ENCODE measurements at places on chromosomes 4 and X.

GRCh38 chr4:184317234-184317918 lies 99.7 kb upstream of the ENPP6 start:
- DNase-seq = no peak

DNA sequence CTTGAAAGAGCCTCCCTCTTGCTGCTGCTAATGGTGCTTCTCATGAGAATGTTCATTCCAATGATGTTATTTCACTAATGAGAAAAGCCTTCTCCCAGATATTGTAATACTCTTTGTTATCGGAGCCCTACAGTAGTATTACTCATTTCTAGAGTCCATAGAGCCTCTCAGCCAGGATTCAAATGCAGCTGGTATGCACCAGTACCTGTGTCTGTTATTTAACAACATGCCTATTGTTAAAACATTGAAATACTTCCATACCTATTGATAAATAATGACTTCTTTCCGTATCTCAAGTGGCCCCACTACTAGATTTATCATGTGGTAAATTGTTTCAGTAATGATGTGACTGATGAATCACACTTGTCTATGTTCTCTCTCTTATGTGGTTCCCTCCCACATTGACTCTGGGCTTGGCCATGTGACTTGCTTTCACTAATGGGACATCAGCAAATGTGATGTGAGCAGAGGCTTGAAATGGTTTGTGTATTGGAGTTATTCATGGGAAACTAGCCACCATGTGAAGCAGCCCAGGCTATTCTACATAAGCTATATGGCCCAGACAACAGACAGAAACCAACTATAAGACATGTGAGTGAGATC lies 207.6 kb downstream of the THOC2 start:
- no peak for DNase-seq

GRCh38 chrX:139828830-139829229 lies 104.0 kb downstream of the ATP11C start:
- DNase-seq = no peak

DNA sequence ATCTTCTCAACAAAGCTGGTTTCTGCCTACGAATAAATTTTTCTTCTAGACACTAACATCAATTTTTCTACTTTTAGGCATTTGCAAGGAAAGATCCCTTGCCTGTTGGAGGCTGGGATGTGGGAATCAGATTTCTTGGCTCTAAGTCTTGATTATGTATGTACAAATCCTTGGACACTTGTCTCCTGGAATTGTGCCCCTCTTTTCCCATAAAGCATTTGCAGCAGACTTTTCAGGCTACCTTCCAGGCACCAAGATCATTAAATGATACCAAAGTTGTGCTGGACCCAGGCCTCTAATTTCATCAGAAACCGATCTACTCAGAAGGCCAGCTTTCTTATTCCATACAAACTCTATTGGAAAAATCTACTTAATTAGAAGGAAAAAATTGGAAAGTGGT lies 339.5 kb upstream of the DIPK2B start:
- DNase-seq = no peak

GRCh38 chr4:44978020-44978419 lies 251.7 kb upstream of the GNPDA2 start:
- DNase-seq = no peak

GRCh38 chrX:110914281-110914680 lies 118.7 kb upstream of the CHRDL1 start:
- no peak for DNase-seq

- peak; percentile 43 for DNase-seq
Observed at GRCh38 chrX:71098302-71098701, 2.7 kb downstream of the FOXO4 start.

DNA sequence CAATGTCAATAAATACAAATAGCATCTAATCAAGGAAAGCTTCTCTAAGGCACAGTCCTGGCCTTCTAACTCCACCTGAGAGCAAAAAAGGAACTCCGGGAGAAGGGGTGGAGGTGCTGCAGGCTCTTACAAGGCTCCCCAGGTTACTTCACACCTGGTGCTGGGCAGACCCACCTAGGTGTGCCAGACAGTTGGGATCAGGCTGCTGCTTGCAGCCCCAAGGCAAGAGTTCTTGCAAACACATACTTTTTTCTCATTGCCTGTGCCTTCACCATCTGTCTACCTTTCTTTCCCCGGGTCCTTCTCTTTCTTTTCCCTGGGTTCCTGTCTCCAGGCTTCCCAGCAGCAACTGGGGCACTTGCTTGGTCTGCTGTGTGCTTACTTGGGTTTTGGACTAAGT lies 81.4 kb upstream of the STIM2 start:
- DNase-seq = no peak

DNA sequence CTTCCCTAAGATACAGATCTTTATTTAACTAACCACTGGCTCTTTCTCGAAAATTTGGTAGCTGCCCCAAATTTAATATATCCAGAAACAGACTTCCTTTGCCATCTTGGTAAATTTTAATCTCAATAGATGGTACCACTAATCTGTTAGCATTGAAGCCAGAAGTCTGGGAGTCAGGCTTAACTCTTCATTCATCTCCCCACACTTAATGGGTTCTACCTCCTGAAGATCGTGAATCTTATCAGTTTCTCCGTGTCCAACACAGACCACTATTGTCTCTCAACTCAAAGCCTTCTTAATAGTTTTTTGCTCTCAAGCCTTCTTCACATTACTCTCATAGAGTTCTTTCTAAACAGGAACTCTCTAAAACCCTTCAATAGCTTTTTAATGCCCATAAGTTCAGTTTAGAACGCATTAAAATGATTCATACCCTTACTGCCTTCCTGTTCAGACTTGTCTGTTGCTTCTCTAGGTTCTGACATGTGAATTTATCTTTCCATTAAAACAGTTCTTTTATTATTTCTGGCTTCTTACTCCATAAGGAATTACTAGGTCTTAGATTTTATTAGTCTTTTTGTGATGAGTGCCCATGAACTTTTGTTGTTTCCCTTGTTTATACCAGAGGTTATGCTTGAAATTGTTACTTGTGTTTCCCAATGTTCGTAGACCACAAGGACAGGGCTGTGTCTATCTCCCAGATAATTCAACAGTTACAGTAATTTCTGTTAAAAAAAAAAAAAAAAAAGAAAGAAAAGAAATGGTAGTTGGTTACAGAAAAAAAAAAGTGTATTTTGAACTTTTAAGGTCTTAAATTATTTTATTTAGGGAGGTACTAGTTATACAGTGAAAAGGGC lies 54.7 kb downstream of the SMARCAD1 start:
- DNase-seq = no peak

DNA sequence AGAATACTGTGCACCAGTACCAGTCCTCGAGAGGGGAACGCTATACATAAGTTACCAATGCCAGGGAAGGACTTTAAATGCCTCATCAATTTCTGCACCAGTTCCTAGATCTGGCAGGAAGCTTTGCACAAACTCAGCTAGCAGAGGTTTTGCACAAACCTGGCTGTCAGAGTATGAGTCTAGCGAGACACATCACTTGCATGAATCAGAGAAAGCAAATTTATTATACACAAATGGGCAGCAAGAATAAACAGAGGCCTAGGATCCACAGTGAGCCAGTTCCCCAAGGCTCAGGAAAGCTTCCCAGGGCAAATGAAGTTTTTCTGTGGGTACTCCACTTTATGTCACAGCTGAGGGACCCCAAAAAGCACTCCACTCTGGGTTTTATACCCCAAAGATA lies 523.5 kb downstream of the CFAP47 start:
- no peak for DNase-seq

DNA sequence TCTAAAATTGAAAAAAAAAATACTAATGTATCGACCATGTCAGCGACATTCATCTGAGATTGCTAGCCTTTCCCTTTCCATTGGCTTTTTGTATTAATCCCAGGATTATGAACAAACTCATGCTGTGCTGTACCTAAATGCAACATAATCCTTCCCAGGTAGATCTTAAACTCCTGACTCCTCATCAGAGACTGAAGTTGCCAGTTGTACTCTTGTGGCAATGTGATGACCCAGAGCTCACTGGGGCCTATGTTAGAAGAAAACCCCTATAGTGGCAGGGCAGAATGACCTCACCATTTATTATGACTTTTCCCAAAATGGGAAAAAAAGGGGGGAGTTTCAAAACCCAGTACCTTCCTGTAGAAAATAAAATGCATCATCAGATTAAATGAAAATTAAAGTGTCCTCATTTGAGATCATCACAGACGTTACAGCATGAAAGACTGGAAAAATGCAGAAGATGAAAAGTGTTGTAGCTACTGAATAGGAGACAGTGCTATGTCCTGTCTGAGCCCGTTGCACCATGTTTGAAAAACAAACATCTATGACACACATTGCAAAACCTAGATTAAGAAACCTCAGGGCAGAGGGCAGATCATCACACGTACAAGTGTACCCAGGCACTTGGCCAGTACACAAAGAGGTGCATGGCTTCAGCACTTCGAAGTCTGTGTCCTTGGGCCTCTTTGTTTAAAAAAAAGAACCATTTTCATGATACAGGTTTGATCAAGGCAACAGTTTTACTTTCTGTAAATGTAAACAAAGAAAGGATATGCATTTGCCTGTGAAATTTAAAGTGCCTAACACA lies 6.8 kb upstream of the ACSL4 start:
- no peak for DNase-seq

DNA sequence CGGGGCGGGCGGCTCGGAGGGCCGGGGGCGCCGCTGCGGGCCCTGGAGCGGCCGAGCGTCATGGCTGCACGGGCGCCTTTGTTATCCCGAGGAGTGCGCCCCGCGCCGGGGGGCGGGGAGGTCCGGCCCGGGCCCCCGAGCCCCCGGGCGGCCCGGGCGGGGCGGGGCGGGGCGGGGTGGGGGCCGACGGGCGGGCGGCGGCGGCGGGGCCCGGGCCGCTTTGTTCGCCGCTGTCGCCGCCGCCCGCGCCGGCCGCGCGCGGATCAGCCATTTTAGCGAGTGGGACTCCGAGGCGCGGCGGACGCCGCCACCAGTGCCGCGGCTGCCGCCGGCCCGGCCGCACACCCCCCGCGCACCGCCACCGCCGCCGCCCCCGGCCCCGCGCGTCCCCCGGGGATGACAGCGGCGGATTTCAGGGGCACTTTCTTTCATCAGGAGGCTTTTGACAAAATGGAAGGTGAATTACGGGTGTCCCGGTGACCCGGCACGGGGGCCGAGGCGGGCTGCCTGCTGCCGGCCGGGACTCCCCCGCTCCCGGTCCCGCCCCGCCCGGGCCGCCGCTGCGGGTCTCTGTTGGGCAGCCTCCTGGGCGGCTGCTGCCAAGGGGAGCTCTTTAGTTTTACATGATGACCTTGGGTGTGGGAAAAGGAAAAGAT lies 1.2 kb downstream of the HMGB3 start:
- DNase-seq = no peak

- DNase-seq = no peak
Observed at GRCh38 chrX:138928737-138929459, 217.4 kb upstream of the FGF13 start.

DNA sequence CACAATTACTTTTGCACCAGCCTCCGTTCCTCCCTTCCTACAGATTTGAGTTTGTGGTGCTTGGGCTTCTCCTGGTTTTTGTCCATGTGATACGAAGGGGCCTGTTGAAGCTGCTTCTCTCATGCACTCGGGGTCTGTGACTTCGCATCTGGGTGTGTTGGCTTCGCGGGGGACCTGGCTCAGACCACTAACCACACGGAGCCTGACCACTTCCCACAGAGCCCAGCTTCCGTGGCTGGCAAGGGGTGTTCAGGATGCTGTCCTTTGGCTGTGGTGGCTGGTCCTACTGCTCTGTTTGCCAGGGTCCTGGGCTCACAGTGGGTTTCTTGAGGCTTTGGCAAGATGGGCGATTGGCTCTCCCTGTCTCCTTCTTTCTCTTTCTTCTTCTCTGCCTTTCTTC lies 19.8 kb upstream of the XG start:
- DNase-seq = no peak

DNA sequence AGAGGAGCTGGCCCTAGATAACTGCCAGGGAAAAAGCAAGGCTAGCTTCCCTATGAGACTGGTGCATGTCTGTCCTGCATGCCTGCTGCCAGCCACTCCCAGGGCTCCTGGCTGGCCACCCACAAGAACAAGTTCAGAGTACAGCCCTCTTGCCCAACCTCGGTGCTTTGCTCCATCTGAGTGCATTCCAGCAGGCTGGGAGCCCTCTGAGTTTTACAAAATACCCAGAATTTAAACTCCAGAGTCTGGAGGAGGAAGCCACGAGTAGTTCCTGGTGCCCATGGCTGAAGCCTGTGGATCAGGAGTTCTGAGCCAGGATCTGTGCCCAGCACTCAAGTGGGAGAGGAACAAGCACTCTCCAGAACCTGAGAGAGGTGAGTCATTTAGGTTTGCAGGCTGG lies 111.6 kb downstream of the MAGEE2 start:
- no peak for DNase-seq

- no peak for DNase-seq
Observed at GRCh38 chr4:126056116-126056650, 741.4 kb downstream of the FAT4 start.

- no peak for DNase-seq
Observed at GRCh38 chr4:151905197-151905596, 144.4 kb upstream of the GATB start.

DNA sequence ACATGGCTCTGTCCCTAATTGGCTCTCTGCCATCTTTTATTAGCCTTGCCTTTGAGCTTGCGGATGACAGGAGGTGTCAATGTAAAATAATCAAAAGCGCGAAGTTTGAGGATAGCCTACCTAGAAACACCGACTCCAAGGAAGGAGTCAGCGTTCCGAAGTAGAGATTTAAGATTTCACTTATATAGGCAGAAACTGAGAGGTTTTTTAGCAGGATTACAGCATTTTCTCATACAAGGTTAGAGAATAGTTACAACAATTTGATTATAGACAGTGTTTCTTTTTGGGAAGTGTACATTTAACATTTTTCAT lies 499 bp upstream of the NFXL1 start:
- DNase-seq = no peak

DNA sequence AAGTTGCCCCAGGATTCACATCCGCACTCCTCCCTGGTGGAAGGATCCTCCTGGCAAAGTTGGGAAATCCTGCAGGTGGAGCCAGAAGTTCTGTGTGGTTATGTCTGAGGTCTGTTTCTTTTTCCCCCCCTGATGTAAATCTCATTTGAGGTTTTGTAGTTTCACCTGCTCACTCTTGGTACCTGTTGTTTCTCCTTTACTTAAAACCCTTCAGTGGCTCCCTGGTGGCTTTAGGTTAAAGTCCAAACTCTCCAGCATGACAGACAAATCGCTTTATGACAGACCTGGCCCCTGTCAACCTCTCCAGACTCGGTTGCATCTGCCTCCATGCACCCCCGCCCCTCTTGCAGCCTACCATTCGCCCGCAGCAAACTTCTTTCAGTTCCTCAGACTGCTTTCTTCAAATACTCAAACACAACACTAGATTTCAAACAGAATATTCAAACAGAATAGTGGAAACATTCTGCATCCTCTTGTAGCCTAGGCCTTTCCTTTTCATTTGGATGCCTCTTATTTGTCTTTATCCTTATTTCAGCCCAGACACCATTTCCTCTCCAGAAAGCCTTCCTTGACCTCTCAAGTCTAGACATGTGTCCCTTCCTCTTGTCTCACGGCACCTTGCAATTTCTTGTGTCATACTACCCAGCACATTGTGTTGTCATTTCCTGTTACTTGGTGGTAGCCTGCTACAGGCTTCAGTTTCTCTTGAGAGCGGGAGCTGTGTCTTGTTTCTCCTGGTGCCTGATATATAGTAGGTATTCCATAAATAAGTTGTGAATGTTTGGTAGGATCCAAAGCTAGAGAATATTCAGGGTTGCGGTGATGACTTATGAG lies 24.8 kb downstream of the IL13RA1 start:
- DNase-seq = no peak

- DNase-seq = no peak
Observed at GRCh38 chr4:88277711-88278225, 6.6 kb downstream of the PPM1K start.

GRCh38 chr4:36665985-36666527 lies 384.6 kb downstream of the DTHD1 start:
- DNase-seq = no peak
